ENCODE measurements at places on chromosomes 4 and X.

DNA sequence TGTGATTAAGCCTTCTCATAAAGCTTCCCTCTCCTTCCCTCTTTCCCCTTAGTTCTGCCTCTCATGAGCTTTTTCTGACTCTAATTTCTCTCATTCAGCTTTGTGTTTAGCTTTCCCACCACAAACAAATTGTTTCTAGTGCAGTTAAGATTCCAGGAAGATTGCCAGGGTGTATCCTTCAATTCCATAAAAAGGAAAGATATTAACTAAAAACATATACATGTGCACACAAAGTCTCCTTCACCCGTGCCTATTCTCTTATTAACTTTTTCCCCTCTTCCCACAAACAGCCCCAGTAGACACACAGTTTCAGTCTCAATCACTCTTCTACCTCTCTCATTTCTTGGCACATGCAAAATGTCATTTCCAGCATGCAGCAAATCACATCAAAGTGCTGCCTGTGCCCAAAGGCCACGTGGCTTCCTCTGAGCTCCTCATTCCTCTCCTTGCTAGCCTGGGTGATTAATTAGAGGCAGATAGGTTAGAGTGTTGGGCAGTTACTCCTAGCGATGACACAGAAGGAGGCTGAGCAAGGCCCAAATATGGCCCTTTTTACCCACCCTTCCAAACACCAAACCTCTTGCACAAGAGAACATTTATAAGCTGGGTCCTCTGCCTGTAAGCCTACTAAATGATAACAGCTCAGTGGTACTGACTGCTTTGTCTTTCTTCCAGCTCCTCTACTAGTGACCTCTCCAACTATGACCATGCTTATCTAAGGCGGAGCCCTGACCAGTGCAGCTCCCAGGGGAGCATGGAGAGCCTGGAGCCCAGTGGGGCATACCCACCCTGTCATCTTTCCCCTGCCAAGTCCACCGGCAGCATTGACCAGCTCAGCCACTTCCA lies 159.6 kb downstream of the SOWAHB start:
- DNase-seq: no peak

DNA sequence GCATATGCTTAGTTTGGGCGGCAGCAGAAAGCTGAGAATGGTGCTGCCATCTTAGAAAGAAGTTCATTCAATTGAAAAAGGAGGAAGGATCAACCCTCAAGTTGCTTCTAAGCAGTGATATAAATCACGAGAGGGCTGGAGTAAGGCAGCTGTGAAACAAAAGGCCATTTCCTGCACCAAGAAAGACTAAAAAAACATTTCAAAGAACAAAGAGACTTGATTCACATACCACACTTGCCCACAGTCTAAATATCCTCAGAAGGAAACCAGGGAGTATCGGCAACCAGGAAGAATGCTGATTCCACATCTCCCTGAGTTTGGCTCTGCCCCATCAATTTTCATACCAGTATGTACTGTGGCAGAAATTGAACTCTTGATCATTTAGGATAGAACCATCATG lies 240.1 kb downstream of the OPHN1 start:
- no peak for DNase-seq

DNA sequence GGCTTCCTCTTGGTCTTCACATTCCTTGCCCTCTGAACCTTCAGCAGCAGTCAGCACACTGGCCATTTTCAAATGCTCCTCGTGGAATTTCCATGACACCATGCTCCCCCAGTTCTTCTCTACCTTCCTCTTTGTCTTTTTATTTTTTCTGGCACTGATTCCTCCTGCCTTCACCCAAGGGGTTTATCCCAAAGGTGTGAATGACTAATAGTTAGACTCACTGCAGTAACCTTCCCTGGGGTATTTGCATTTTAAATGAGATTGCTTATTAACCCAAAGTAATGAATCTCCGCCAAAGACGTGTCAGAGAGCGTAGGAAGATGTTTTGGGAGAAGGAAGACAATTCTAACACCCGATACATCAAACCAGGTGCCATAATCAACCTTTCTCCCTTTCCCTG lies 36.2 kb downstream of the CD40LG start:
- DNase-seq: no peak

- no peak for DNase-seq
Measured at GRCh38 chr4:174674305-174674840, 152.1 kb upstream of the HPGD start.

DNA sequence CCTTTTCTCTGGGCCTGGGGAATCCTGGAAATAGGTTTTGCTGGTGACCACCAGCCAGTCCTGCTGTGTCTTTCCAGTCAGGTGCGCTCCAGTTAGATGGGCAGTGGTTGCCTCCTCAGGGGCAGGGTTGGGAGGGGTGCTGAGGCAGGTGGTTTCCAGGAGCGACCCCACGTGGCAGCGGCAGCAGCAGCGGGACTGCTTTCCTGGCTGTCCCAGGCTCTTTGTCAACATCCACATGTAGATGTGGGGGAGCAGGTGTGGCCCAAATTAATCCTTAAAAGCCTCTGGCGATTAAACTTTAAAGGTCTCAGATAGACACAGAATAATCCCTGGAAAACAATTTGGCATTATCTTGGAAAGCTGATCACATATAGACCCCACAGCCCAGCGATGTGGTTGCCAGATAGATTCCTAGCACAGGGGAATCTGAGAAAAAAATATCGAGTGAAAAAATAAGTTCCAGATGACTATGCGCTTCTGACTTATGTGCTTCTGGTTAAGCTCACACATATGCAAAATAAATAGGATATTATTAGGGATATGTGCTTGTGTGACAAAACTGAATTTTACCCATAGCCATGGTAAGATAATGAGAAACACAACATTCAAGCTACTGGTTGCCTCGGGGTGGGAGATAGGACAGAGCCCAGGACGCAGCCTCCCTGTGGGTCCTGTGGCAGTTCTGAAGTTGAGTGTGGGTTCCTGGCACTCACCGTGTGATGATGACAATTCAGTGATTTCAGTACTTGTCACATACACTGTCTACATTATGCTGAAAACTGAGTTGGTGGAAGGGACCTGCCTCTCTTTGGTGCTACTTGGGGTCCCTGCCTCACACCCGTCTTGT lies 336.4 kb downstream of the ARHGAP10 start:
- no peak for DNase-seq

All from HS-5 (cell line).